ENCODE measurements at places on chromosomes 6 and 20.

GRCh38 chr6:83872386-83873118 lies 13.1 kb downstream of the CYB5R4 start:
- peaks cover 41% of the 10 kb centered on the region for H3K4me1 ChIP-seq
- H3K36me3 ChIP-seq: peaks cover 32% of the 10 kb centered on the region
- no peak for DNase-seq
- H3K4me3 ChIP-seq: no peak overlapping the region
- no peaks in the 10 kb centered on the region for H3K27me3 ChIP-seq

DNA sequence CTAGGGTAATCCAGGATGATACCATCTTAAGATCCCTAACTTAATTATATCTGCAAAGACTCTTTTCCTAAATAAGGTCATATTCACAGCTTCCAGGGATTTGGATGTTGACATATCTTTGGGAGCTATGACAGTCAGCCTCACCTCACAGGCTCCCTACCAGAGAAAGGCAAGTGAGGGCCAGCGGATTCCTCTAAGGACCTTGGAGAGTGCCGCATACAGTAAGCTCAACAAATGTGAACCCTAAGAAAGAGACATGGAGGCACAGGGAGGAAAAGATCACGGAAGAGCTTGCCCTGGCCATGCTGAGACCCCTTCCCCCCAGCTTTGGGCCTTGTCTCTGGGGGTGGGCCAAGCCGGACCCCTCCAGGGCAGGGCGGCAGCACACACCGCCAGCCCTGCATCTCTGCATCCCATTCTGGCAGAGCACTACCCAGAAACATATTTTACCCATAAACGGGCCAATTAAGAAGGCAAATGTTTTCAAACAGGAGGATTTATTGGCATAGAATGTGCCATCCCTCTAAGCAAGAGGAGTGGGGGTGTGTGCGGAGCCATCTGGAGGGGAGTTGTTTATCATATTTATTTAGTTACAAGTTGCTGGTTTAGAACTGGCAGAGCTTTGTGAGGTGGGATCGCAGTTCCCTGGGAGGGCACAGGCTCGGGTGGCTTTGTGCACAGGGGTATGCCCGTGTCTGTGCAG lies 55.4 kb downstream of the CHMP4B start:
- H3K4me1 ChIP-seq: no peaks in the 10 kb centered on the region
- H3K36me3 ChIP-seq: no peaks in the 10 kb centered on the region
- no peak overlapping the region for H3K27ac ChIP-seq
- no peak overlapping the region for H3K4me3 ChIP-seq
- H3K27me3 ChIP-seq: no peaks in the 10 kb centered on the region
- no peak for DNase-seq

GRCh38 chr6:10837009-10837621 lies 1.2 kb downstream of the MAK start:
- peaks cover 70% of the 10 kb centered on the region for H3K27me3 ChIP-seq
- no peaks in the 10 kb centered on the region for H3K36me3 ChIP-seq
- H3K27ac ChIP-seq: peak overlapping the region; percentile 74
- peak overlapping the region; percentile 75 for H3K4me3 ChIP-seq

DNA sequence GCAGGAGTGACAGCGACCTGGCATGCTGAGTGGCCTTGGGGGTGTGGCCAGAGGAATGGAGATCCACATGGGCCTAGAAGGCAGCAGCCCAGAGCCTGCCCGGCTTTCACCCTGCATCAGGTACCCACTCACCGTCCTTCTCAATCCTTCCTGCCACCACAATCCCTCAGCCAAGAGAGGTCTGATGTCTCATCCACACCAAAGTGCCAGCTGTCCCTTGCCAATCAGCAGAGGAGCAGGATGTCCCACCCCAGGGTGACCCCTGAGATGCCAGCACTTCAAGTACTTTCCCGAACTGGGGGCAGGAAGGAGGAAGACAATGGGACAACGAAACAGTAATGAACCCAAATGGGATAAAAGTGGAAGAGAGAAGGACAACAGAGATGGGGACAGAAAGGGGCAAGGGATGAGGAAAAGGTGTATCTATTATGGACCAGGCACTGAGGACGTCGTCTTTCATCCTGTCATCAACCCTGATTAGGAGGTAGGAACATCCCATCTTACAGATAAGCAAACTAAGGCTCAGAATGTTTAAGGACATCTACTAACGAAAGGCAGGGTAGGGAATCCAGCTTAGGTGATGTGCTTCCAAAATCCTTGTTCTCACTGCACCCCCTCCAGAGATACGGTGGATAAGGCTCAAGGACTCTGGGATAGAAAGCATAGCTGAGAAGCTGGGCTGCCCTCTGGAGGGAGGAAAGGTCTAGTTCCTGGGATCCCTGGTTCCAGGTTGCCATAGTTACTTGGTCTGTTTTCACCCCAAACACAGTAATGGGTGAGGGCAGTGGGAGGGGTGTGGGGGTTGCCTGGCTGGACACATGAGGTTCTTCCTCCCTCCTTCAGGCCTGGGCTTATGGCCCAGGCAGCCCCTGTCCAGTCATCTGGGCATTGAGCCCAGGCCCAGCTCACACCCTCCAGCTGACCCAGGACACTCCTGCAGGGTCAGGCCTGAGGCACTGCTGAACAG lies 4.5 kb upstream of the TNXB start:
- no peak overlapping the region for H3K4me3 ChIP-seq
- peaks cover 48% of the 10 kb centered on the region for H3K36me3 ChIP-seq
- peaks cover 4% of the 10 kb centered on the region for H3K27me3 ChIP-seq
- H3K27ac ChIP-seq: peak overlapping the region; percentile 44
- peaks cover 15% of the 10 kb centered on the region for H3K4me1 ChIP-seq

GRCh38 chr6:87070741-87071140 lies 24.2 kb downstream of the CGA start:
- H3K27me3 ChIP-seq: peaks cover 18% of the 10 kb centered on the region
- H3K4me1 ChIP-seq: peaks cover 3% of the 10 kb centered on the region
- no peak overlapping the region for H3K27ac ChIP-seq
- no peak for DNase-seq

- no peak for DNase-seq
- H3K4me1 ChIP-seq: peaks cover 24% of the 10 kb centered on the region
- no peak overlapping the region for H3K27ac ChIP-seq
Measured at GRCh38 chr20:3479025-3479424, 8.2 kb downstream of the ATRN start.

GRCh38 chr6:4270001-4270400 lies 134.6 kb upstream of the ECI2 start:
- no peaks in the 10 kb centered on the region for H3K4me1 ChIP-seq
- H3K27ac ChIP-seq: no peak overlapping the region
- H3K4me3 ChIP-seq: no peak overlapping the region

GRCh38 chr20:45801851-45802250 lies 10.1 kb downstream of the DNTTIP1 start:
- no peak overlapping the region for H3K4me3 ChIP-seq
- peaks cover 79% of the 10 kb centered on the region for H3K36me3 ChIP-seq
- peaks cover 8% of the 10 kb centered on the region for H3K4me1 ChIP-seq
- H3K27me3 ChIP-seq: no peaks in the 10 kb centered on the region

DNA sequence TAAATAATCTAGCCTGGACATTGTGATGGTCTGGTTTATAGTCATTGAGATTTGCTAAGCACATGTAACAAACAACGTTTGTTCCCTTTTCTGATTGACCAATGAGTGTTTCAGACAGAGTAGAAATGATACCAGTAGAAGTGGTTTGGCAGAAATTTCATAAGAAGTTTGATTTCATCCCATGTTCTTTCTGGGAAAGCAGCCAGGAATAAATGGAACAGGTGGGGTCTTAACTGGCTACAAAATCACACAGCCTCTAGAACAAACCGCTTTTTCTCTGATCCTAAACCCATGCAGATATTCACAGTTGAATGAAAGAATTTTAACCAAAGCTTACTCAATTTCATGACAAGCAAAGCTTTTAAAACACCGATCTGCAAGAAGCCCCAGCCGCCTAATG lies 227.5 kb downstream of the UST start:
- no peak for DNase-seq
- no peaks in the 10 kb centered on the region for H3K36me3 ChIP-seq
- peaks cover 4% of the 10 kb centered on the region for H3K27me3 ChIP-seq

Measured in activated T-cell treated with anti-CD3 and anti-CD28 coated beads, Interleukin-2, amount 50 U/mL, for 24 hours (primary cell).